ENCODE measurements at places on chromosomes 4 and X.

DNA sequence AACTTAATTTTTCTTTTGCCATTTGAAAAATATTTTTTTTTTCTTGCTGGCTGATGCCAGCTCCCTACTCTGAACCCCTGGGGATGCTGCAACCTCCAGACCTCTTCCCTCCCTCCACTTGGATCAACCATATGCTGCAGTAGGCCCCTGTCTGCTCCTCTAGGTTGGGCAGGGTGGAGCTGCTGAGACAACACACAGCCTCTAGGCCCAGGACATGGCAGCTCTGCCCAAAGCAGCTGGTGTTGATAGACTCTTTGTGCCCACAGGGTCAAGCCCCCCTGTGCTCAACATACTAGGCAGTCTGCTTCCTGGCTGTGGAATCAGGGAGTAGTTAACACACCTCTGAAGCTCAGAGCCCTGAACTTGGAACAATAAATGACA is 19.9 kb upstream of the CLNK start:
- DNase-seq, result no peak

DNA sequence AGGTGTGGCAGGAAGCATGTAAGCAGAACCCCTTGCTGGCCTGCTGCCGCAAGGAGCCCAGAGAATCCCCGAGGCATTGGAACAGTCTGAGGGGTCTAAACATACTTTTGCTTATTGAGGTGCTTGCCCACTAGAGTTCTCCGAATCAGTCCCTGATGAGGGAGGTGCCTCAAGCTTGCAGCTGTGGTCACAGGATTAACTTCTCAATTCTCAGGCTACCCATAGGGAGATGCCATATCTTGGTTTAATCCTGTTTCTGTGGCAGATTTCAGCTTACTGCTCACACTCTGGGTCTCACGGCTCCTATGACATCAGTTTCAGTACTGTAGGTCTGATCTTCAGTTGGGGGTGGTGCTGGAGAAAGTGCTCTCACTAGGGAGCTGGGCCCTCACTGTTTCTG is 39.9 kb downstream of the CCNG2 start:
- DNase-seq, result peak; percentile 8

DNA sequence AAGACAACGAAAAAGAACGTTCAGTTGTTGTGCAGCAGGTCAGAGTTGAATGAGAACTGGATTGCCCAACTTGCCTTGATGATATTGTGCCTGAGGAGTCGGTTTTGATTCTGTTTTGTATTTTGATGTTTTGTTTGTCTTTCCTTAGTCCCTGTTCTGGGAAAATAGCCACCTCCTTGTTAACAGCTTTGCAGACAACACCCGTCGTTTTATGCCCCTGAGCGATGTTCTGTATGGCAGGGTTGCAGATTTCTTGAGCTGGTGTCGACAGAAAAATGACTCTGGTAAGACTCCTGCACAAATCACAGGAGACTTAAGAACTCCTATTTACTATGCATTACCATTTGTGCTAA is 4.5 kb downstream of the BST1 start:
- no peak for DNase-seq

DNA sequence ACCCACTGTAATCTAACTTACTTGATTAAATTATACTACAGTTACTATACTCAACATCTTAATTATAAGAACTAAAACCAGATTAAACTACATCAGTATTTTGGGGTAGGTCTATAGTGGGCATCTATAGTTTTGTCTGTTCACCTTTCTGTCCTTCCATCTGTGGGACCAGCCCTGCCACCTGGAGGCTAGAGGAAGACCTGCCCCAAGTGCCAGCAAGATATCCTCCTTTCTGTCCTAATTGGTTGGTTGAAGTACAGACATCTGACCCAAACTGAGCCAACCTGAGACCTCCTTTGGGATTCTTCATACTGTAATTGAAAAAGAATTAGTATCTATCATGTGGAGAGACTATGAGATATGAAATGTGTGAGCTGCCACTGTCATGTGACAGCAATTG is 172.2 kb upstream of the TLL1 start:
- no peak for DNase-seq

GRCh38 chr4:121738780-121739535 is 26.0 kb downstream of the SMIM43 start:
- DNase-seq, result no peak

DNA sequence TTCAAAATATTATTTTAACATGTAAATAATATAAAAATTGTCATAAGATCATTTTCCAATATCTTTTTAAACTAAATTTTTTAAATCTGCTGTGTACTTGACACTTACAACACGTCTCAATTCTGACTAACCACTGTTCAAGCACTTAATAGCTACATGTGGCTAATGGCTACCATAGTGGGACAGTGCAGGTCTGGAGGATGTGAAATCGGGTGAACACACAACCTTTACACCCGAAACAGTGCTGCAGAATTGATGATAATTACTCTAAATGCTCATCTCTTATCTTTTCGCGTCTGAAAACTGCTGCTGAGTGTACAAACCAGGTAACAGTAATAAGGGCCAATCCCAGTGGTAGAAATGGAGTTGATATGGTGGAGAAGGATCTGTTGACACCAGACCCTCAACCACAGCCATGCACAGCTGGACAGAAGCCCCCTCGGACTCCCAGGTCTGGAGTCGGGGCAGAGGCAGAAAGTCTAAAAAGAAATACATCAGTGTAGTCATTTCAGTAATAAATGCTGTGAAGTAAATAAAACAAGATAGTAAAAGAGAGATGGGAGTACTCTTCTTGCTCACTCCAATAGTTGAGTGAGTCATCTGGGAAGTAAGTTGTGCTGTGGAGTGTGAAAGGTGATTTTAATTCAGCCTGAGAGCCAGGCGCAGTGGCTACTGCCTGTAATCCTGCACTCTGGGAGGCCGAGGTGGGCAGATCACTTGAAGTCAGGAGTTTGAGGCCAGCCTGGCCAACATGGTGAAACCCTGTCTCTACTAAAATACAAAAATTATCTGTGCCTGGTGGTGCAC is 150.0 kb downstream of the CBR4 start:
- no peak for DNase-seq

- no peak for DNase-seq
Measured at GRCh38 chrX:66074920-66075879, 35.3 kb upstream of the VSIG4 start.

DNA sequence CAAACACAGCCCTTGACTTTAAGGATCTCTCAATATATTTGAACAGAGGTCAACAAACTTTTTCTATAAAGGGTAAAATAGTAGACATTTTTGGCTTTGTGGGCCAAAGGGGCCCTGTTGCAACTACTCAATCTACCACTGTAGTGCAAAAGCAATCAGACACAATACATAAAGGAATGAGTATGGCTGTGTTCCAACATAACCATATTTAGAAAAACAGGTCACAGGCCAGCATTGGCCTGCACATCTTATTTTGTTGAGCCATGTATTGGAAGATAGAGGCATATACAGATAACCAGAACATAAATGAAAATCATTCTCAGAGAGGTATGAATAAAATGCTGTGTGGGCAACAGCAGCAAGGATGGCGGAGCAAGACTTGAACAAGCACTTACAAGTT is 49.8 kb downstream of the MID1 start:
- no peak for DNase-seq

DNA sequence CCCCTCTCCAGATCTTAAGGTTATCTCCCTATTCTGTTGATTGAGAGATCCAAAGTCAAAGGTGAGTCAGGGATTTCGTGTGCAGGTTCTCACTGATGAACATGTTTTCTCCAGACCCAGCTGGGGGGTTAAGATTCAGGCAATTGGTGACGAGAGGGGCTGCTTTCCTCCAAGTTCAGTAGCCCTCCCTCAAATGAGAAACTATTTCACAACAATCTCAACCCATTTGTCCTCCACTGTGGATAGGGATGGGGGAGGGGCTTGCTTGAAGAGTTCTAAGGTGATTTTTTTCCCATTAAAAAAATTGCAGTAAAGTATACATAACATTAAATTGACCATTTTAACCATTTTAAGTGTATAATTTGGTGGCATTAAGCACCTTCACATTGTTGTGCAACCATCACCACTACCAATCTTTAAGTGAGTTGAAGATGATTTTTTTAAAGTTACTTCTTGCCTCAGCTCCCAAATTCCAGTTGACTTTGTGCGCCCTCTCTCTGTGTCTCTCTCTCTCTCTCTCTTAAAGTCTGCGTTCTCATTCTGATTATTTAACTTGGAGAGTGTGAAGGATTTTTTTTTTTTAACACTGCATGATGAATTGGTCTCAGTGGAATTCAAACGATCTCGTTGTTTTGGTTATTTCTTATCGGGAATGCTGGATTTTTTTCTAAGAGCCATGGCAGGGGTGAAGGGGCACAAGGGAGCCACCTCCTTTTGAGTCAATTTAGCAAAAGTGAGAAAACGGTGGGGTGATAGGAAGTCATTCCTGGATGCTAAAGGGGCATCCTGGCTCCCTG is 175.9 kb downstream of the SHROOM3 start:
- no peak for DNase-seq

DNA sequence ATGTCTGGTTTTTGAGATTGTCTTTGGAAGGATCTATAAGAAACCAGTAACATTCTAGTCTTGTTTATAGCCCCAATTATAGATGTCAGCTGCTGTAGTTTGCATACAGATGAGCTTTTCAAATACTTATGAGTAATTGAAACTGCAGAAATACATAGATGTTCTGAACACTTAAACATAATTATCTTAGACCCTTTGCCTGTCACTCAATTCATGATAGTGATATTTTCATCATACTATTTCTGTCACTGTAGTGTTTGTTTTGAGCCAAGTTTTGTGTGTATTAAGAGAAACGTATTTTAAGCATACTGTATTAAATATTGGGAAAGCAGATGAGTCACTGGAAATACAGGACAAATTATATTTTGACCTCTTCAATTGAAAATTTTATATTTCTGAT is 69.8 kb upstream of the SMARCA5 start:
- DNase-seq, result no peak

DNA sequence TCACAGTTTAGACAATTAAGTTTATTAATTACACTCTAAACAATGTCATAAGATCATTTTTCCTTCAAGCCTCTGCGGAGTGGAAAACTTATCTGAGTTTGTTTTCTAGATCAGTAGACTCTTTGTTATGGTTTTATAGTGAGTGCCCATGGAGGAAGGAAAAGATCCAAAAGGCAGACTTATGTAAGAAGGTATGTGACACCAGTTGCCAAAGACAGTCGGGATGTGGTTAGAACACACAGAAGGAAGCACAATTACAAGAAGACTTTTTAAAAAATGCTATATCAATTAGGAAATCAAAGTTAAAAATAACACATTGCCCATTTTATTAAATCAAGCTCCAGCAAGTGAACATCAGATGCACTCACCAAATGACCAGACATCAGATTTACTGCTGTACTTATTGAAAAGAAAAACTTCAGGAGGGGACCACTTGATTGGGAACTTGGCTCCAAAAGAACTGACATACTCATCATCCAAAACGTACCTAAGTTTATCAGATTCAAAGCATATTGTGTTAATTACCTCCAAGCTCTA is 57.1 kb downstream of the NIPAL1 start:
- DNase-seq, result no peak

DNA sequence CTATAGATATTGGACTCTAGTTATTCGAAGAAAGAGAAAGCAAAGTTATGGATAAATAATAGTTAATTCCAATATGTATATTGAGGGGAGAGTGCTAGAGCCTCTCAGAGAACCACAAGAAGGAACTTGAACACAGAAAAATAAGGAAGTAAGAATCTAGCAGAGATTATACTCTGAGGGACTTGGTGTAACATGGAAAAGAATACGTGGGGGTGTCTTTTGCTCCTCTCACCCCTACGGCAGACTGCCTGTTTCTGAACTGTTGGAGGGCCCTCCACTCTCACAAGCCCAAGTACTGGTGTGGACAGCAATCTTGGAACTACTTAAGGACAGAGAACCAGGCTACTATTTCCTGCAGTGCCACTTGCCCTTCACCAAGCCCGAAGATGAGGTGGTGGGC is 1174.4 kb upstream of the PCDH10 start:
- DNase-seq, result no peak

DNA sequence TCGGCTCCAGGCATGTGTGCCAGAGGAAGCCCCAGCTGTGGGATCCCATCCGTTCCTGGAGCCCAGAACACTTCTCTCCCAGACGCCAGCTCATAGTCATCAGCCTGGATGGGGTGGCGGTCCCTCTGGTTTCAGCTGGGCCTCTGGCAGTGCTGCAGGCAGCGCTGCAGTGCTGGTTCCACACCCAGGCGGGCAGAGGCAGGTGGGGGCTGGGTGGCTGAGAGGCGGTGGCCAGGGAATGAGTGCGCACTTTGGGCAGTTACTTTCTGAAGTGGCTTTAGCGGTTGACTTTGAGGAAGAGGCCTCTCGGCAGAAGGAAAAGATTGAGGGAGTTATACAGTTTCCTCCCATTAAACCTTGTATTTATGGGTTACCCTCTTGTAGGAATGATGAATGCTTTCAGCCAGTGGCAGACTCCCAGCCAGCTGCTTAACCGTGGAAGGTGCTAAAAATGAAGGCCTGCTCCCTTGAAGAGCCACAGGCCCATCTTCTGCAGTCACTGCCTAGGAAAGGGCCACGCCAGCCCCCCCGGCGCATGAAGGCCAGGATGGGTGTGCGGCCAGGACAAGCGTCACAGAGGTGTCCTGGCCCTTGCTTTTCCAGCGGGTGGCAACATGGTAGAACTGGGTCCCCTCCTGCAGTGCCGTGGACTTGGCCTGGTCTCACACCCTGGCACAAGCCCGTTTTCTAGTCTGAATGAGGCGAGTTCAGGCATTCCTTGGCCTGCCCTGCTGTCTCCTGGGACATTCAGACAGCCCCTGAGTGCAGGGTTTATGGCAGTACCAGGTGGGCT is 9.9 kb downstream of the TADA2B start:
- DNase-seq, result no peak

GRCh38 chr4:95231681-95232080 is 317.1 kb downstream of the UNC5C start:
- no peak for DNase-seq

- no peak for DNase-seq
Measured at GRCh38 chrX:65642914-65643491, 24.5 kb upstream of the MSN start.

DNA sequence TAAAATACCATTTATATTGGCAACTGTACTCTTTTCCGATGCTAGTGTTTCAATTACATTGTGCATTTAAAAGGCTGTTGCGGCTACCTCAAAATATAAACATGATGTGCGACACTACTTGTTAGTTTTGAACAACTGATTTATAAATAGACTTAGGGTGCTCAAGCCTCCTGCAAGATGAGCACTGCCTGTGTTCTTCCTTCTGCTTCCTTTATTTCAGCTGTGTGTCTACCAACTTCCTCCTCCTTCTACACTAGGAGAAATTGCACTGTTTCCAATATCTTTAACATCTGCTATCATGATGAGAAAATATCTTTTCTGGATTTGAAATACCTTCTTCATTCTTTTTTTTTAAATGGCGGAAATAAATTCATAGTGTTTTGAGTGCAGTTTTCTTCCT is 24.0 kb downstream of the TET2 start:
- DNase-seq, result no peak

DNA sequence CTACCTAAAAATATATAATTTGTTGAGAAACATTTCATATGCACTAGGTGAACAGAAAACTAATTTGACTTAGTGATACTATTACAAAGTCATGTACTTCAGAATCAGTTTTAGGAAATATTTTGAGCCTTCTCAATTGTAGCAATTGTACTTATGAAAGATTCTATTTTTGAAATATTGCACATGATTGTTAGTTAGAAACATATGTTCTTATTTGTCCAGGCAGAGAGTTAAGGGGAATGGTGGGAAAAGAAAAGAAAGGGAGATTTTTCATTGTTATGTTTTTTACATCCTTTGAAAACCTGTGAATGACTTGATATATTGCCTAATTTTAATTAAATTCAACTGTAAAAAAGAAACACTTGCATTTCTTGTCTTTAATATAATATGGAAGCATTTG is 66.0 kb downstream of the GLRB start:
- no peak for DNase-seq
